ENCODE measurements at places on chromosomes 3 and 15.

GRCh38 chr3:159977295-159977694, 11.3 kb upstream of the IL12A start:
- DNase-seq: no peak

DNA sequence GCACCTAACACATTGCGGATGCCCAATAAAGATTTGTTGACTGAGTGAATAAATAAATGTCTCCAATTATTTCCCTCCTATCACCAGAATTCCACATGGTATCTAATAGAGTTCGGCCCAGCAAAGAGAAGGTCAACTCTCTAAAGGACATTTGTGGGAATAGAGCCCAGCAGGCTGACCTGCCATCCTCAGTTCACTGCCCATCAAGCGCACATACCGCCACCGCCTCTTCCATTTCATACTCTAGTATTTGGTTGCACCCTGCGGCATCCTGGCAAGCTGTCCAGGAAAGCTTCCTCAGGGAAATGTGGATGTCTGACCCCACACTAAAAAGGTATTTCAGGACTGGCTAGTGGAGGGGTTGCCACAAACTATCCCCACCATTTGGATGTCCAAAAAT, 29.8 kb upstream of the DLG1 start:
- DNase-seq: no peak

- DNase-seq: no peak
Measured at GRCh38 chr15:42152196-42152920, 4.1 kb downstream of the PLA2G4F start.

DNA sequence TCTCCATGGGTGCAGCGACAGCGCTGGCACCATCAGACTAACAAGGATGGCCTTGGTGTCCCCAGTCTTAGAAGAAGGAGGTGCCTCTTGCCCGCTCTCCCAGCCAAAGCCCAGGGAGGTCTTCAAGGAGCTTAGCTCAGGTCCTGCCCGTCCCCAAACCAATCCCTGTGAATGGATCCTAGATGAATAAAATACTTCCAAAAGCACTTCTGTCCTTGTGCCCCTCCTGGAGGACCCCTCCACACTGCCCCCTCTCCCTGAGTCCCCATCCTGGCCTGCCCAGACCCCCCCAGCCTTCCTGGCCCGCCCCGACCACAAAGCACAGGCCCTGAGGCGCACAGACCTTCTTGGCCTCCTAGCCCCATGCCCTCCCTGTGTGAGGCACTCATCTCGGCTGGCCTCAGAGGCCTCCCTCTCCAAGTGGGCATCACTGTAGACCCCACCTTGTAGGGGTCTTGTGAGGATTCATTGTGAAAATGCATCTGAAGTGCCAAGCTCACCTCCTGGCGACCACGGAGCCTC, 8.4 kb downstream of the SLC28A1 start:
- no peak for DNase-seq

- DNase-seq: no peak
Measured at GRCh38 chr3:143831208-143831607, 17.1 kb downstream of the SLC9A9 start.

- DNase-seq: no peak
Measured at GRCh38 chr3:95627697-95628096, 1186.7 kb upstream of the EPHA6 start.

- DNase-seq: no peak
Measured at GRCh38 chr3:140931801-140932200, 9.8 kb upstream of the SLC25A36 start.

GRCh38 chr15:80502782-80503181, 98.6 kb downstream of the ARNT2 start:
- DNase-seq: no peak

DNA sequence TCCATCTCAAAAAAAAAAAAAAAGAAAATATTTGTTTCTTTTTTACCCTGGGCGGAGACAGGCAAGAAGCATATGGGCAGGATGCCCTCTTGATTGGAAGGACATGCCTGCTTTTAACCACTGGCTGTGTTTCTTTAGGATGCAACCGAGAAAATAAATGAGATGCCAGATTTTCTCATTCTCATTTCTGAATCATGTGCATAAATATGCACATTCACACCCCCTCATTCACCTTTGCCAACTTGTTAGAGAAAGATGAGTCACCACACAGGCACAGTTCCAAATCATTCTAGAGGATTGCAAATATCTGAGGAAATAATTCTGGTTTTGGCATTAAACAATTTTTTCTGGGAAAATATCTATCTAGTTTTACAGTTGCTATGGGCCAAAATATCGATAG, 3.3 kb downstream of the LIPH start:
- DNase-seq: no peak

GRCh38 chr3:130850044-130850797, 43.7 kb upstream of the ATP2C1 start:
- no peak for DNase-seq

DNA sequence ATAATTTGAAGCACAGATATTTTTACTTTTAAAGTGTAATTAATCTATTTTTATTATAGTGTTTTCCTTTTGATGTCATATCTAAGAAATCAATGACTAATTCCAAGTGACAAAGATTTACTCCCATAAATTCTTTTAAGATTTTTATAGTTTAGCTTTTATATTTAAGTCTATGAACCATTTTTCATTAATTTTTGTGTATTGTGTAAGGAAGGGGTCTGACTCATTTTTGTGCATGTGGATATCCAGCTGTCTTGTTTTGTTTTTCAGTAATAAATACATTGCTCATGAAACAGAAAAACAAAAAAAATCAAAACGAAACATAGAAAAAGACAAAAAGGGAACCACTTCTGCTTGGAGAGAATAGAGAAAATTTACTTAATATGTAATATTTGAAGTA, 145.1 kb downstream of the EPHA6 start:
- no peak for DNase-seq

- no peak for DNase-seq
Measured at GRCh38 chr3:14471016-14471415, 68.6 kb downstream of the SLC6A6 start.

DNA sequence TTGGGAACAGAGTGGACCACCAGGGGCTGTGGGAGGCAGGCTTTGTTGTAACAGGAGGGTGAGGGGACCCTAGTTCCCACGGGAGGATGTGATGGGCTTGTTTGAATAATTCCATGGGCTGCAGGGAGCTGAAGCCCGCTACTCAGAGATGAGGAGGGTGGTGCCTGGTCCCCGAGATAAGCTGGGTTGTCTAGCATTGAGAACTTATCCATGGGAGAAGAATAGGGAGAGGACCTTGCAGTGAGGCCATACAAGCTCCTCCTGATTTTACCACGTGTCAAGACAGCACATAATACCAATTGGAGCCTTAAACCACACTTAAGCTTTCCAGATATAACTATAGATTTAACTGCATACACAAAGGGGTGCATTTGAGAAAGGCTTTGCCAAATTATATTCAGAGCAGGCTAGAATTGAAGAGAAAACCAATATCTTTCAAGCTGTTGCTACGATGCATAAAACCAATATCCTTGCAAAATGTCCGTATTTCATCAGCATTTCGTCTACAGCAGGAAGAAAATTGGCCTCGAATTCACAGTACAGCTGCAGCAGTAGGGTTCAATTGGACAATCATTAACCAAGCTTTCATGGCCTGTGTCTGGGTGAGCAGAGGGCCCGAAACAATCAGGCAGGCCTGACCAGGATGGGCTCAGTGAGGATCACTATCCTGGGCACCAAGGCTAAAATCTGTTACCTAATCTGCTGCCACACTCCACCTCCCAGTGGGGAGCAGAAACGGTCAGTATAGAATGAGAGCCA, 500.7 kb downstream of the OCA2 start:
- DNase-seq: no peak

GRCh38 chr15:68637767-68638404, 59.1 kb downstream of the CORO2B start:
- DNase-seq: no peak

GRCh38 chr3:48437812-48438211, 2.1 kb downstream of the CCDC51 start:
- DNase-seq: no peak

DNA sequence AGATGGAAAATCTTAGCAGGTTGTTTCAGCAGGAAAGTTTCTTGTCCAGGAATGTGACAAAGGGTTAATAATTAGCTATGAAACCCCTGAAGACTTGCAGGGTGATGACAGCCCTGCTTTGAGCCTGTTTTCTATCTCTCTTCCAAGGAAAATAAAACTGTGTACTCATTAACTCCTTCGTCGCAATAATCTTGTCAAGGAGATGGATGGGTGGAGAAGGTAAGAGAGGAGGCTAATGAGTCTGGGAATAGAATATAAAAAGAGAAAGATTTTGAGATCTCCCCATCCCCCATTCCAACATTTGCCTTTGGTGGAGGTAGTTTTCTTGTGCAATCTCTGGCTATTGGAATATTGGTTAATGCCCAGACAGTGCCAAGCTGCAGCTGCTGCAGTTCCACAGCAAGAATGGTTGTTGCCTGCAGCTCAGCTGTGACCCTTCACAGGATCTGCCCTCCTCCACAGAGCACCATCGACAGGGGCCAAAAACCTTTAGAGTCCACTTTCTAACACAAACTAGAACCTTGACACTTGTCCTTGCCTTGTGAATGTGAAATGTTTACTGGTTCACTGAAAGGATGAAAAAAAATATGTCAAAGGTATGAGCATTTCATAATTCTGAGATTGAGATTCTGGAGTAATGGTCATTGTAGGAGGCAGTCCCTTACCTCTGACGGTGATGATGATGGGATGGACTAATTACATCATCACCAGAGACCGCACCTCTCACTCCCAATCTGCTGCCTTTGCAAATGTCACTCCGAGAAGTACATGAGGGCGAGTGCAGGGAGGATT, 4.2 kb upstream of the LRIG1 start:
- no peak for DNase-seq

GRCh38 chr3:58464866-58465265, 27.0 kb upstream of the KCTD6 start:
- no peak for DNase-seq

DNA sequence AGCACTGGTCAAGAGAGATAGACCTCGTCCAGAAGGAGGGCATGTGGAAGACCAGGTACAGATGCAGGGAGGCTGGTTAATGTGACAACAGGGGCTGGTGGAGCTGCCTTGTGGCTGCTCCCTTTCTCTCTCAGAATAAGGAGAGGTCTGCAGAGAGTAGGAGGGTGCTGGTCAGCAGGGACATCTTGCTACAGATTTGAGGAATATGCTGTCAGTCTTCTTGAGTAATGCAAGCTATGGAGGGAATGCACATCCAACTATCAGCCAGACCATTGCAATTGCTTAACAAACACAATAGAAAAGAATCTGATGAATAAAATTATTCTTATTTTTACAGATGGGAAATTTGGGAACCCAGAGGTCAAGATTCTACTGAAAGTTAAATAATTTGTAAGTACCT, 20.3 kb upstream of the SIAH2 start:
- no peak for DNase-seq
